ENCODE measurements at places on chromosomes 13 and 19. TPM values are rescaled to one million over a fixed set of nuclear protein-coding genes. Genes with fewer than 3 reads are reported as not detected.

- no peaks in the 10 kb centered on the region for H3K27me3 ChIP-seq
- H3K4me3 ChIP-seq = no peak overlapping the region
- no peaks in the 10 kb centered on the region for H3K4me1 ChIP-seq
- DNase-seq = no peak
- no peaks in the 10 kb centered on the region for H3K36me3 ChIP-seq
Measured at GRCh38 chr13:62096652-62097051, 681.0 kb upstream of the PCDH20 start.

- no peaks in the 10 kb centered on the region for H3K27me3 ChIP-seq
- DNase-seq = no peak
- no peaks in the 10 kb centered on the region for H3K36me3 ChIP-seq
- no peaks in the 10 kb centered on the region for H3K4me1 ChIP-seq
- no peak overlapping the region for H3K4me3 ChIP-seq
- no peak overlapping the region for H3K27ac ChIP-seq
Measured at GRCh38 chr13:102038787-102039186, 363.1 kb downstream of the FGF14 start.

DNA sequence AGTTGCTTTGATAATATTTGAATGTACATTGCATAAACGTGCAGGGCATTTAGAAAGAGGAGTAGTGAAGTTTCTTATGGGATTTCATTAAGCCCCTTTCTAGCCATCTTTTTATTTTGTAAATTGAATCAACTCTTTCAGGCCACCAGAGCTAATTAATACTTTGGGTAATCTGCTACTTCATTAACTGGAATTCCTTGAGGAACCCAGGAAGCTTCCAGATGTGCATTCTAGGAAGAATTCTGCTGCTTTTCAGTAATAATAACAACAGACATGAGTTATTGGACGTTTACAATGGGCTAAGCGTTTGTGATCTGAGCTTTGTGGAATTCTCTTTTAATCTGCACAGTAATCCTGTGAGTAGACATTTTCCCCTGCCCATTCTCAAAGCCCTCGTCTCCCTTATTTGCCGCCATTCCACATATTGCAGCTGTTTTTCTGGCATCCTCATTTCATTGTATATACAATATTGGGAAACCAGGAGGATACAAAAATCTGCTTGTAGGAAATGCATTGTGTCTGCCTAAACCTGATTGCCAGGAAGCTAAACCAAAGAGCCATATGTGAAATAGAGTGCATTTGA is 103.9 kb downstream of the HS6ST3 start:
- no peak for DNase-seq
- H3K27me3 ChIP-seq = no peaks in the 10 kb centered on the region
- H3K36me3 ChIP-seq = no peaks in the 10 kb centered on the region

- no peaks in the 10 kb centered on the region for H3K36me3 ChIP-seq
- DNase-seq = no peak
- H3K27me3 ChIP-seq = peaks cover 6% of the 10 kb centered on the region
Measured at GRCh38 chr19:29745253-29745652, 30.2 kb upstream of the C19orf12 start.

DNA sequence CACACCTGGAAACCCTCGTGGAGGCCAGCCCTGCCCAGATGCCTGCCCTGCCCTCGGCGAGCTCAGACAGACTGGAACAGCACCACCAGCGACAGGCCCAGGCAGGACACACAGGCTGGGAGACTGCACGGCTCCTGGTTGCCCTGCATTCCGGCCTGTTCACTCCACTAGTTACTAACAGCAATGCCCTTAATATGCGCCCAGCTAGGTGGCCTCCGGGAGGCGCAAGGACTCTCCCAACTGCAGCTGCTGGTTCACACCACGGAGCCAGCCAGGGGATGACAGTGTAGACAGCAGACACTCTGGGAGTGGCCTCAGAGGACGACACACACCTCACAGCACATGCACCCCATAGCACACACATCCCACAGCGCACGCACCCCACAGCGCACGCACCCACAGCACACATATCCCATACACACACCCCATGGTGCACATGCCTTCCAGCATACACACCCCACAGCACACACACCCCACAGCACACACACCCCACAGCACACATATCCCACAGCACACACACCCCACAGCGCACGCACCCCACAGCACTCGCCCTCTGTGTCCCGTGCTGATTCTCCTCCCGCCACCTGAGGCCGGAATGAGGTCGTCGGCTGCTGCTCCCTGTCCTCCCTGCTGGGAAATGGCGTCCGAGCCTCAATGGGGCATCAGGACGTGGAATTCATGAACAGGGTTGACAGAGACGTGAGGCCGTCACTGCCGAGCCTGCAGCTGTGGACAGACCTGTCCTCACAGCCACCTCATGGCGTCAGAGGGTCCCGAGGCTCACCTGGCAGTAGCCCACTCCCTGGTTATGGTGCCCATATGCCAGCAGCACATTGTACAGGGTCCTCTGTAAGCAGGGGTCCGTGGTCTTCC is 13.6 kb downstream of the GRTP1 start:
- H3K27ac ChIP-seq = no peak overlapping the region
- DNase-seq = no peak
- H3K4me1 ChIP-seq = no peaks in the 10 kb centered on the region
- H3K36me3 ChIP-seq = no peaks in the 10 kb centered on the region
- H3K27me3 ChIP-seq = no peaks in the 10 kb centered on the region

- peaks cover 15% of the 10 kb centered on the region for H3K36me3 ChIP-seq
- DNase-seq = no peak
- H3K27ac ChIP-seq = peak overlapping the region; percentile 93
Measured at GRCh38 chr13:28719227-28720055, 671 bp upstream of the SLC46A3 start.

- no peak for DNase-seq
- no peak overlapping the region for H3K4me3 ChIP-seq
- peaks cover 3% of the 10 kb centered on the region for H3K27me3 ChIP-seq
- no peaks in the 10 kb centered on the region for H3K36me3 ChIP-seq
Measured at GRCh38 chr13:39913339-39913738, 257.9 kb downstream of the COG6 start.

DNA sequence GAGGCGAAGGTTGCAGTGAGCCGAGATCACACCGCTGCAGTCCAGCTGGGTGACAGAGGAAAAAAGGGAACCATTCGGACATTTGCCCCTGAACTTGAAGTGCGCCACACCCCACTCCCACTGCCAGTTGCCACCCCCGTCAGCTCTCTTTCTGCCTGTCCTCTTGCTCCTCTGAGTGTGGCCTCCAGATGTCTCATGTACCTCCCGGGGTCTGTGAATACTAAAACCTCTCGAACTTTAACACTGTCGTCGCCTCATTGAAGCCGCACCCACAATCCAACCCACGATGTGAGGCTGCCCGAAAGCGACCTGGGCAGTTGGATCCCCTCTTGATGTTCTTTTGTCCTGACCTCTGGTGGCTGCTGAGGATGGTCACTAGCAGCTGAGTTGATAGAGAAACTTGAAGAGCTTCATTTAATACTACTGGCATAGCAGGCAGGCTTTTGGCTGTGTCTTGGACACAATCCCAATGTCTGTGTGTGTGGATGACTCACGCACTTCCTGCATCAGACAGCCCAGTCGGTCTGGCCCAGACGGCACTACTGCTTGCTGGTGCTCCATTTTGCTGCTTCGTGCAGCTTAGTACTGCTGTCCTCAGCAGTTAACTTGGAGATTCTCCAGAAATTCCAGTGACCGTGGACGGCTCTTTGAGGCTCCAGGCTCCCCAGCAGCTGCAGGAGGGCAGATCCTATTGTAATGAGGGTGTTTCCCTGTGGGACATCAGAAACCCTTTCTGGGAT is 4.2 kb downstream of the FPR3 start:
- no peaks in the 10 kb centered on the region for H3K4me1 ChIP-seq
- H3K27ac ChIP-seq = no peak overlapping the region
- DNase-seq = no peak
- no peaks in the 10 kb centered on the region for H3K36me3 ChIP-seq
- no peaks in the 10 kb centered on the region for H3K27me3 ChIP-seq

- H3K4me1 ChIP-seq = no peaks in the 10 kb centered on the region
- peaks cover 26% of the 10 kb centered on the region for H3K27me3 ChIP-seq
- H3K36me3 ChIP-seq = no peaks in the 10 kb centered on the region
- no peak for DNase-seq
Measured at GRCh38 chr13:106480351-106480910, 55.0 kb downstream of the EFNB2 start.

GRCh38 chr19:46006411-46006810 is 11.1 kb downstream of the CCDC61 start:
- H3K27ac ChIP-seq = no peak overlapping the region
- H3K4me3 ChIP-seq = no peak overlapping the region
- H3K36me3 ChIP-seq = peaks cover 5% of the 10 kb centered on the region
- DNase-seq = no peak
- H3K4me1 ChIP-seq = peaks cover 2% of the 10 kb centered on the region
- H3K27me3 ChIP-seq = no peaks in the 10 kb centered on the region

DNA sequence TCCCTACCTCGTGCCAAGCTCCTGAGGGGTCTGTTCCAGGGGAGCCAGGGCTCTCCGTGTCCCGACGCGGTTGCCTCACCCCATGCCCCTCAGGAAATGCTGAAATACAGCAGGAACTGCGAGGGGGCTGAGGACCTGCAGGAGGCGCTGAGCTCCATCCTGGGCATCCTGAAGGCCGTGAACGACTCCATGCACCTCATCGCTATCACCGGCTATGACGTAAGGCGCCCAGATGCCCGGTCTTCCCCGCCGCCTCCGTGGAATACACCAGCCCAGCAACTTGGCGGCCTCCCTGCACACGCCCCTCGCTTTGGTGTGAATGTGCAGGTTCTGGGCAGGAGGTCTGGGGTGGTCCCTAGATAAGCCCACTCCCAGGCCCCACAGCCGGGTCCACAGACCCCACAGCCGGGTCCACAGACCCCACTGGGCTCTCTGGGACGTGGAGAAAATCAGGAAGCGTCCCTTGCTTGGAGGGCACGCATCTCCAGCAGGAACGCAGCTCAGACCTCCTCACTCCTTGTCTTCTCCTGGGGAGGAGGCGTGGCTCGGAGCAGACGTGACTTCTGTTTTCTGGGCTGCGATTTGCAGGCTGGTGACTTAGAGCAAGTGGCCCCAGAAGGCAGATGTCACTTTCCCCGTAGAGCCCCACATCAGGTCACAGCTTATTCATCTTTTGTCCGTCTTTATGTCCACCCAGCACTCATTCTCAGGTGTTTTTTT is 19.4 kb upstream of the F7 start:
- no peak overlapping the region for H3K27ac ChIP-seq
- H3K27me3 ChIP-seq = no peaks in the 10 kb centered on the region
- no peak for DNase-seq
- no peaks in the 10 kb centered on the region for H3K4me1 ChIP-seq

GRCh38 chr13:40588101-40588500 is 78.3 kb downstream of the FOXO1 start:
- H3K27ac ChIP-seq = peak overlapping the region; percentile 3
- H3K27me3 ChIP-seq = no peaks in the 10 kb centered on the region
- H3K4me3 ChIP-seq = no peak overlapping the region
- peaks cover 84% of the 10 kb centered on the region for H3K4me1 ChIP-seq

GRCh38 chr19:48630296-48631063 is 6.7 kb downstream of the DBP start:
- H3K4me3 ChIP-seq = no peak overlapping the region
- DNase-seq = no peak
- H3K36me3 ChIP-seq = peaks cover 17% of the 10 kb centered on the region
- H3K4me1 ChIP-seq = peaks cover 51% of the 10 kb centered on the region
- H3K27me3 ChIP-seq = no peaks in the 10 kb centered on the region

GRCh38 chr13:100533588-100534041 is 55.0 kb downstream of the GGACT start:
- H3K4me1 ChIP-seq = peaks cover 16% of the 10 kb centered on the region
- no peak overlapping the region for H3K4me3 ChIP-seq
- no peak for DNase-seq
- no peaks in the 10 kb centered on the region for H3K27me3 ChIP-seq

DNA sequence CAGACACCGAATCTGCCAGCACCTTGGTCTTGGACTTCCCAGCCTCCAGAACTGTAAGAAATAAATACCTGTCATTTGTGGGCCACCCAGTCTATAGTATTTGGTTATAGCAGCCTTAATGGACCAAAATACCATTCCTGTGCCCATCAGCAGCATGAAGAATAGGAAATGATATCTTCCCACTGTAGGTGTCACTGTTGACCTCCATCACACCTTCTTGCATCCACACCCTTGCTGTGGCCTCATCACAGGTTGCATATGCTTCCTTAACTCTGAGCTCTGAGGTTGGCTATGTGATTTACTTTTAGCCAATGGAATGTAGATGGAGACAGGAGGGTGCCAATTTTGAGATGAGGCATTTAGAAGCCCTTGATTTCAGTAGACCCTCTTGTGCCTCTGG is 242.0 kb upstream of the TSHZ3 start:
- no peak for DNase-seq
- H3K36me3 ChIP-seq = no peaks in the 10 kb centered on the region
- H3K27ac ChIP-seq = no peak overlapping the region
- no peaks in the 10 kb centered on the region for H3K27me3 ChIP-seq
- no peak overlapping the region for H3K4me3 ChIP-seq

DNA sequence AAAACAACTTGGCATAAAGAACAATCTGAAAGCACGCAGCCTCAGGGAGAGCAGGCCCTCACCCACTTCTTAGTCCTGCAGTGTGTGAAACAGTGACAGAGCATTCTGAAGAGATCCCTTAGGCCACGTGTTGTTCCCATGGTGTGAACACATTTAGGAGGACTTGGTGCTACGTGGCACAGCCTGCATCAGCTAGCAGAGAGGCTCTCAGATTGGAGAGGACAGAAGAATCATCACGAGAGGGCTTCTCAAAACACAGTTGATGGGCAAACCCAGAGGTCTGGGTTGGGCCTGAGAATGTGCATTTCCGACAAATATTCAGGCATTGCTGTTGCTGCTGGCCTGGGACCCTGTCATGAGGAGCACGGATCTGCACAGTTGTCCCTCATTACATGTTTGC is 26.1 kb upstream of the TFDP1 start:
- DNase-seq = no peak
- H3K4me3 ChIP-seq = no peak overlapping the region
- H3K4me1 ChIP-seq = no peaks in the 10 kb centered on the region
- H3K36me3 ChIP-seq = no peaks in the 10 kb centered on the region
- no peaks in the 10 kb centered on the region for H3K27me3 ChIP-seq
- no peak overlapping the region for H3K27ac ChIP-seq

DNA sequence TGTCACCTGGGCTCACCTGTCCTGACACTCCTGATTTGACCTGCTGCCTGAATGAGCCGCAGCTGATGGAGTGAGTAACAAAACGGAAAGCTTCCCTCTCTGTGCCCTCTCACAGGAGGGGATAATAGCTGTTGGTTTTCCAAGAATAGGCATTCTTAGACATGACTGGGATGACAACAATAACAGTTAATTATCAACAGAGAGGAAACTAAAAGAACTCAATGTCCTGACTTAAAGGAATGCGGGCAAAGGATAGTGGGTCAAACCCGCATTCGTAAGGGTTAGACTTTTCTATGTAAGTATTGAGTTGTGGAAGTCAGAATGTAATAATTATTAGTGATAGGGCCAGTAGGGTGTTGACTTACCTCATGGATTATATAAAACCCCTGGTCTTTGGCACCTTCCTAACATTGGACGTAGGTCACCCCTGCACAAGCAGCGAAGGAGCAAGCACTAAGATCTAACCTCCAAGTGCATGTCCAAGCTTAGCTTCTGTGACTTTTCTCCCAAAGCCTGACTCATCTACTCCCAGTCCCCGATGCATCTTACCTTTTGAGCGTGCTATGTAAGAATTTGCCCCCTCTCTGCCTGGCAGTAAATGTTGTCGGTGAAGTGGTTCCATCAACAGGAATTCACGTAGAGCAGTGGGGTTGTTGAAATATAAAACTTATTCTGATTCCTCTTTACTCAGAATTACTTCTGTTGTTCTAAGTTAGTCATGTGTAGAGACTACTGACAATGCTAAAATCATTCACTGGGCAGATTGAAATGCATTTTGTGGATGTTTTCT is 442.3 kb downstream of the FGF9 start:
- H3K27me3 ChIP-seq = no peaks in the 10 kb centered on the region
- no peak overlapping the region for H3K4me3 ChIP-seq
- peaks cover 13% of the 10 kb centered on the region for H3K36me3 ChIP-seq

LILRA6 gene
- 0.37 TPM for total RNA-seq

IGFLR1 gene
- total RNA-seq = 53.7 TPM

ANGPTL8 gene
- total RNA-seq = not detected

TMEM150B gene
- not detected for total RNA-seq

PSG1 gene
- not detected for total RNA-seq

TMEM147 gene
- total RNA-seq = 42.5 TPM

Measured in activated CD4-positive, alpha-beta T cell treated with anti-CD3 and anti-CD28 coated beads, Interleukin-2, amount 10 ng/mL, durations not matched to agents 7 days and 5 days (primary cell).